Fibroblast of villous mesenchyme (primary cell): ENCODE measurements at places on chromosomes 13 and 19. TPM values are rescaled to one million over a fixed set of nuclear protein-coding genes. Genes with fewer than 3 reads are reported as not detected.
A peak's percentile ranks its signal among the peaks of the same experiment; 100 is the strongest.

Gene CGB5
- 0.32 TPM in 1 of 2 replicates, not detected in the other for total RNA-seq

Gene SERP2
- total RNA-seq: 5.5 and 5.6 TPM in 2 replicates

Gene PLK5
- under 0.01 TPM in 1 of 2 replicates, not detected in the other for total RNA-seq

Gene CGB3
- not detected in 2 replicates for total RNA-seq

Gene SLITRK5
- total RNA-seq: under 0.01 TPM in 2 replicates

Gene PSG1
- 3.9 and 11.2 TPM in 2 replicates for total RNA-seq

Gene SLC6A16
- 0.64 TPM in 1 of 2 replicates, not detected in the other for total RNA-seq

Gene CHST8
- total RNA-seq: not detected in 2 replicates

Gene PCDH8
- total RNA-seq: not detected in 2 replicates

Gene KLF1
- not detected in 2 replicates for total RNA-seq

Gene TRPC4
- total RNA-seq: 28.3 and 37.6 TPM in 2 replicates

Gene CAPN12
- 0.86 TPM in 1 of 2 replicates, not detected in the other for total RNA-seq

- no peak for DNase-seq
These were observed 230.7 kb downstream of the RFC3 start for GRCh38 chr13:34048652-34049051.

- DNase-seq: no peak
These were observed 1.2 kb downstream of the CBARP start for GRCh38 chr19:1236576-1236975.

DNA sequence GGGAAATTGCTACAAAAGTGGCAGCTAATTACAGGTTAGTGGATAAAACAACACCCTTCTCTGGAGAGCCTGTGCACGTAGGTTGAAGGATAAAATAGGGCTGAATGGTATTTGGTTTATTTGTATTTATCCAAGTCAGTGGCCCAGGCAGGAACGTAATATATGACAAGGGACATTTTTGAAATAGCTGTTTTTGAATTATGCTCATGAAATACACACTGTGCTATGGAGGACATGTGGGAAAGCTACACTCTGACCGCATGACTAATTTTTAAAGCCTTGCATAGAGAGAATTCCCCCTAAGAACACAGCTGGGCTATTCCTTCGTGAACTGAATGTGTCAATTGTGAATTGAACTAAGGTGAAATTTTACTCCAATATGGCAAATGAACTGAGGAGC is 292.1 kb upstream of the MAB21L1 start:
- no peak for DNase-seq

- DNase-seq: no peak
These were observed 860.8 kb upstream of the SLITRK5 start for GRCh38 chr13:86810361-86810760.

- no peak for DNase-seq
These were observed 20.7 kb downstream of the PHF11 start for GRCh38 chr13:49516467-49516866.

DNA sequence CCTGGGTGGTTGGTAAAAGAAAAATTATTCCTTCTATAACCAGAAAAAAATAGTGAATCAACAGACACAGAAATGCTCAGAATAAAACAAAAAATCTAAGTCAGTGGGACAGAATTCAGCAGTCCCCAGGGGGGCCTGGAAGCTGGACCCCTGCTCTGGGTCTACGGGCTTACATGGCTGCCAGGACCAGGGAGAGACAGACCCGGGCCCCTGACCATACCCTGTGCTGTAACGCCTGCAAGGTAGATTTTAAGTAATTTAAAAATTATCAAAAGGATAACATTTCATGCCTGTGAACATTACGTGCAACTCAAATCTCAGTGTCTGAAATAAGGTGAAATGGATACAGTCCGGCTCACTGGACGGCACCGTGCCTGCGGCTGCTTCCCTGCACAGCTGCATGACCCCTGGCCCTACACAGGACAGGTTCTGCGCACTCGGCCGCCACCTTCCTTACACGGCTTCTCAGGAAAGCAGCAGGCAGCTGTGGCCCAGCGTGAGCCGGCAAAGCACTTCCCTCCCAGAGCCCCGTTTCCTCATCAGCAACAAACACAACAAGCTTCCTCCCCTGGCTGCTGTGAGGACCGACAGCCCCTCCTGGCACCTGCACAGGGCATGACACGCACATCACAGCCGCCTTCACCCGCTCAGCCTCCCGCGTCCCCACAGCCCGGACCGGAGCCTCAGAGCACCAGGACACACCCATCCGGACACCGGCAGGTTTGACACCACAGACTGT is 22.2 kb downstream of the RASA3 start:
- peak; percentile 48 for DNase-seq

- peak; percentile 38 for DNase-seq
These were observed 10.1 kb downstream of the B3GLCT start for GRCh38 chr13:31209841-31210210.

DNA sequence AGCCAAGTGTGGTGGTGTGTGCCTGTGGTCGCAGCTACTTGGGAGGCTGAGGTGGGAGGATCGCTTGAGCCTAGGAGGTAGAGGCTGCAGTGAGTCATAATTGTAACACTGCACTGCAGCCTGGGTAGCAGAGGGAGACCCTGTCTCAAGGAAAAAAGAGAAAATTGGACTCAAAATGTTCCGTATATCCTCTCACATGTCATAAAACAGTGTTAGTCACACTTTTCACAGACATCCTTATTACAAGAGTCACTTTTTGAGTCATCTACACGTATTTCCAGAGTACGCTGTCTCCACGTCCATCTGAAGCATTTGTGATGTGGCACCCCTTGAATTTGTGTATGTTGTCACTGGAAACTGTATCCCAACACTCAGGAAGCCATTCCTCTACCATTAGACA is 133.0 kb downstream of the SIPA1L3 start:
- DNase-seq: peak; percentile 70

DNA sequence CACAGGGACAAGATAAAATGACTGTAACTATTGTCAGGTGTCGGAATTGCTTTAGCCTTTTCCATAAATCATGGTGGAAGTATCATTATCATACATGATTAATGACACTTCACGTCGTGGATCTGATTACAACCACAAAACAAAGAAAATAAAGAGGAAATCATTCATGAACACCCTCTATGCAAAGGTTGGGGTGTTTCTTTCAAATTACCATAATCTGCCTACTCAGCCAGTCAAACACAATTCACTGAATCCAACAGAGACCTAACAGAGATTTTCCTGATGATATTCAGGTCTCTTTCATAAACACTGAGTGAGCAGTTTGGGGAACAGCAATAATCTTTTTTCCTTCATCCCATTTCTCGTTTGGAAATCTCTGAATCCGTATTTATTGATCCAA is 625.6 kb downstream of the DCT start:
- DNase-seq: no peak

DNA sequence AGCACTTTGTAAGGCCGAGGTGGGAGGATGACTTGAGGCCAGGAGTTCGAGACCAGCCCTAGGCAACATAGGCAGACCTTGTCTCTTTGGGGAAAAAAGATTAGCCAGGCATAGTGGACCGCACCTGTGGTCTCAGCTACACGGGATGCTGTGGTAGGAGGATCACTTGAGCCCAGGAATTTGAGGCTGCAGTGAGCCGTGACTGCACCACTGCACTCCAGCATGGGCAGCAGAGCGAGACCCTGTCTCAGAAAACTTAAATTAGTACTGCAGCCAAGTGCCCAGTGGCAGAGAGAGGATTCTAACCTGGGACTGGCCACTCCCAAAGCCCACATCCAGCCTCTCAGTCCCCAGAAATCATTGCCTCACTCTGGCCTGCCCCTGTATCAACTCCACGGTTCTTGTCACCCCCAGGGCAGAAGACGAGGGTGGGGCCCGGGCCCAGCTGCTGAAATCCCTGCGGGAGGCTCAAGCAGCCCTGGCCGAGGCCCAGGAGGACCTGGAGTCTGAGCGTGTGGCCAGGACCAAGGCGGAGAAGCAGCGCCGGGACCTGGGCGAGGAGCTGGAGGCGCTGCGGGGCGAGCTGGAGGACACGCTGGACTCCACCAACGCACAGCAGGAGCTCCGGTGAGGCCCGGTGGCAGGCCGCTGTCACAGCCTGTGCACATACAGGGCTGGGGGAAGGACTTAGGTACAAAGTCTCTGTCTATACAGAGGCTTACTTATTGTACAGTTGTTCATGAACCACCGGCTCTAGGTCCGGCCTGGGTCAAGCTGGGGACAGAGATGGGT is 53.4 kb downstream of the KCNC3 start:
- DNase-seq: no peak

DNA sequence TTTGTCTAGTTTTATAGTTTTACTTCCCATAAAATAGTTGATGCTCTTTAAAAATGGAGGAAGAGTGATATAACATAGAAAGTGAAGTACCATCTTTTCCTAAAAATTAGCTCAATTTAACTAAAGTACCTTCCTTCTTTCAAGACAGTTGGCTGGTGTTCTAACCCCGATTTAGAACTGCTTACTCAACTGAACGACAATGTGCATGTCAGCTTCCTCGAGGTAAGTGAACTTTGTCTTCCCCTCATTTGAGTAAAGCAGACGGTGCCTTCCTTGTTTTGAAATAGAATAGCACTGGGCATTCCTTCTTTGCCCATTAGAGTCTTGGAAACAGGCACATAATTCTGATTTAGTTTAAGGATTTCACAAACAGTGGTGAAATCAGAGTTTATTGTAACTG is 1519.2 kb downstream of the EFNB2 start:
- no peak for DNase-seq

DNA sequence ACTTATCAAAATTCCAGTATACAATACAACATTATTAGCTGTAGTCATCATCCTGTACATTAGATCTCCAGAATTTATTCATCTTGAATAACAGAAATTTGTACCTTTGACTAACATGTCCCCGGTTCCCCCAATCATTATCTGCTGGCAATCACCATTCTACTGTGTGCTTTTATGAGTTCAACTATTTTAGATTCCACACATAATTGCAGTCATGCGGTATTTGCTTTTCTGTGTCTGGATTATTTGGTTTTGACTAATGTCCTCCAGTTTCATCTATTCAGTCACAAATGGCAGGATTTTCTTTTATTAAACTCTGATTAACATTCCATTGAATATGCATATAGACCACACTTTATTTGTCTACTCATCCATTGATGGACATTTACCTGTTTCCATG is 530.7 kb upstream of the SLITRK1 start:
- DNase-seq: no peak

- no peak for DNase-seq
These were observed 595.4 kb downstream of the DIAPH3 start for GRCh38 chr13:59568306-59568705.

DNA sequence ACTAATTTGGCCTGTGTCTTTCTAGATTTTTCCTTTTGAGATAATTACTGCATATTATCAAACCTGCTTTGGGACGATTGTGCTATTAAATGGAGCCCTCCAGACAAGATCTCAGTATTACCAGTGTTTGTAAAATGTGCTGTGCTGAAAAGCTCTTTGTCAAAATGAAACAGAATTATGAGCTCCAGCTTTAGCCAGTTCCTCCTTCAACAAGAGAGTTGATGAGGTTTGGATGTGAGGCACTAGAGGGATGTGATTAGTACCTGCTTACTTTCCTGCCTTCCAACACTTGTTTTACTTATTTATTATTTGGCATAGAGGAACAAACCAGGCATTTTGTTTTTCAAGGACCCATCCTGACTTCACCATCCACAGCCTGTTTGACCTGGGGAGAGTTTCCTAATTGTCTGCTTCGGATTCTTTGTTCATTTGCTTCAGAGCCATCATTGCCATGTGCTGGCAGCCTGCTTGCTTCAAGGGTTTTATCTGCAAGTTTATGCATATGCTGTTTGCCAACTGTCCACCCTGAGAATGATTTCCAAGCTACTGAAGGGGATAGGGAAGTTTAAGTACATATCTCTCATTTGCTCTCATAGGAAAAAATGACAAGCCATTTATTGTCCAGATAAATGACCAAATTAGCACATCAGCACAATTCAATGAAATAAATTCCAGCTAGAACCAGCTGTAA is 32.9 kb upstream of the CPB2 start:
- no peak for DNase-seq

GRCh38 chr13:83953916-83954315 is 71.6 kb upstream of the SLITRK1 start:
- DNase-seq: no peak

- DNase-seq: no peak
These were observed 10.0 kb downstream of the ZNF383 start for GRCh38 chr19:37227996-37228395.
